Activated naive CD8-positive, alpha-beta T cell treated with anti-CD3 and anti-CD28 coated beads, Interleukin-2, amount 10 ng/mL, durations not matched to agents 7 days and 5 days (primary cell): ENCODE measurements at places on chromosomes 1 and 21.

GRCh38 chr1:102578804-102579203 lies 529.5 kb downstream of the COL11A1 start:
- DNase-seq, result no peak

- no peak for DNase-seq
These were observed 306 bp downstream of the ZP4 start for GRCh38 chr1:237890416-237890815.

DNA sequence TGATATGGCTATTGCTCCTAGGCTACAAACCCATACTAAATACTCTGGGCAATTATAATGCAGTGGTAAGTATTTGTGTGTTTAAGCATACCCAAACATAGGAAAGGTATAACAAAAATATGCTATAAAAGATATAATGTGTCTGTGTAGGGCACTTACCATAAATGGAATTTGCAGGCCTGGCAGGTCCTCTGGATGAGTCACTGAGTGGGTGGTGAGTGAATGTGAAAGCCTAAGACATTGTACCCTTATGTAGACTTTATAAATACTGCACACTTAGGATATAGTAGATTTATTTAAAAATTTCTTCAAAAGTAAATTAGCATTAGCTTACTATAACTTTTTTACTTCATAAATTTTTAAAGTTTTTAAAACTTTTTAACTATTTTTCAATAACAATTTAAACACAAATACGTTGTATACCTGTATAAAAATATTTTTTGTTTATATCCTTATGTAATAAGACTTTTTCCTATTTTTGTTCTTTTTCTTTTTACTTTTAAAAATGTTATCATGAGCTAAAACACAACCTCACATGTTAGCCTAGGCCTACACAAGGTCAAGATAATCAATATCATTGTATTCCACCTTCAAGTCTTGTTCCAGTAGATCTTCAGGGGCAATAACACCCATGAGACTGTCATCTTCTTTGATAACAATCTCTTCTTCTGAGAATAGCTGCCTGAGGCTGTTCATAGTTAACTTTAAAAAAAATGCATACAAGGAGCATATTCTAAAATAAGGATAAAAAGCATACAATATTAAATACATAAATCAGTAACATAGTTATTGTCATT lies 306.3 kb upstream of the RGS18 start:
- no peak for DNase-seq

GRCh38 chr1:205205055-205205454 lies 6.4 kb downstream of the DSTYK start:
- no peak for DNase-seq

GRCh38 chr1:212967801-212968200 lies 17.5 kb downstream of the VASH2 start:
- DNase-seq, result no peak

- peak; percentile 48 for DNase-seq
These were observed 1.2 kb downstream of the TAL1 start for GRCh38 chr1:47230692-47231300.
